ENCODE measurements at places on chromosomes 3 and 15. TPM values are rescaled to one million over a fixed set of nuclear protein-coding genes. Genes with fewer than 3 reads are reported as not detected.

WDR72 gene
- 0.62 TPM for total RNA-seq

- DNase-seq = no peak
These were observed 11.0 kb downstream of the FGD5 start for GRCh38 chr3:14829811-14830210.

DNA sequence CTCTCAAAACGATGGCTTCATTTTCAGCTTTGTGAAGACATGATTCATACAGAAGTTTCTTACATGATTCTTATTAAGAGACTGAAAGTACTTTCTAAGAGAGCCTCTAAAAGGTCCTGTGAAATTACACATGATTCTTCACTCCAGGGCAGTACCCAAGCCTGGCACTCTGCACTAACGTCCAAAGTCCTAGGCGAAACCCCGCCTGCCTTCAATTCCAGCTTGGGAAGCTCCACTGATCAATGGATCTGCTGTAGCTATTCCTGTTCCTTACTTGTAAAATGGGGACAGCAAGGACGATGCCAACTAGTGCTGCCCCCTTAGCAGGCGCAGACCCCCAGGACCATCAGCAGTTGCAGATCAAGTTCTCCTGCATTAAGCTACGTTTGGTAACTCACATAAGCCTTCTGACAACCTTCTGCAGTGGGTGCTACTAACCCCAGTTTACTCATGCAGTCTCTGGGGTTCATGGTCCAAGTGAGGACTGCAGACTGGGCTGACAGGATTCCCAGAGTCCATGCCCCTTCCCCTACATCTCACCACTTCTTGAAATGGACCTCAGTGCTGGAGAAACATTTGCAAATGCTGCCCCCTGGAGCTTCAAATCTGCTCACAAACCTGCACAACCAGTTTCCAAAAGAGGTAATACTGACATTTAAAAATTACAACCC, 10.6 kb downstream of the CHCHD4 start:
- DNase-seq = no peak

- DNase-seq = no peak
These were observed 7.0 kb upstream of the PLD1 start for GRCh38 chr3:171817074-171817800.

GRCh38 chr3:141407047-141407446, 38.7 kb downstream of the ZBTB38 start:
- DNase-seq = no peak

DNA sequence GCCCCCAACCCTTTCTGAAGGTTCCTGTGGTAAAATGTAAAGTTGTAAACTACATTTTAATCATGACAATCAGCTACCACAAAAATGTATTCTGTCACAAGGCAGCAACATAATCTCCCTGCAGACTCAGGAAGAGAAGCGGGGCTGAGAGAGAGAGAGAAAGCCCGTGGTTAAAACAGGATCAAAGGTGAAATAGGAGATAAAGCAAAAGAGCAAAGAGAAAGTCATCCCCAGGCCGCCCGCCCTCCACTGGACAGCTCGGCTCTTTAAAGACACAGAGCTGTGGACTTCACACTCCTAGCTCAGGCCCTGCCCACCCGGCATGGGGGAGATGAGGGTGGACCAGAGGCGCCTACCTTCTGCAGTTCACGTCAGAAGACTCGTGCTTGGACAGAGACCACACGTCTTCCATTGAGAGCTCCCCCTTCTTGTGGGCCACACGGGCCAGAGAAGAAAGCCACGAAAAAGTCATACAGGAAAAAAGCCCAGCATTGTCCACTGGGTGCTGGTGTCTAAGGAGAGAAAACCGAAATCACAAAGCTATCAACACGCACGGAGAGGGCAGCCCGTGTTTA, 29.4 kb downstream of the ABCC5 start:
- DNase-seq = no peak

GRCh38 chr3:195913382-195913781, 5.0 kb upstream of the TNK2 start:
- no peak for DNase-seq

- DNase-seq = no peak
These were observed 44.4 kb downstream of the TIPARP start for GRCh38 chr3:156718622-156719306.

GRCh38 chr3:30146978-30147377, 459.4 kb upstream of the TGFBR2 start:
- no peak for DNase-seq

GRCh38 chr3:67018105-67018788, 20.1 kb downstream of the KBTBD8 start:
- DNase-seq = peak; percentile 69

Data from tongue (tissue), 3 donors.